ENCODE measurements at places on chromosomes 7 and 10.

DNA sequence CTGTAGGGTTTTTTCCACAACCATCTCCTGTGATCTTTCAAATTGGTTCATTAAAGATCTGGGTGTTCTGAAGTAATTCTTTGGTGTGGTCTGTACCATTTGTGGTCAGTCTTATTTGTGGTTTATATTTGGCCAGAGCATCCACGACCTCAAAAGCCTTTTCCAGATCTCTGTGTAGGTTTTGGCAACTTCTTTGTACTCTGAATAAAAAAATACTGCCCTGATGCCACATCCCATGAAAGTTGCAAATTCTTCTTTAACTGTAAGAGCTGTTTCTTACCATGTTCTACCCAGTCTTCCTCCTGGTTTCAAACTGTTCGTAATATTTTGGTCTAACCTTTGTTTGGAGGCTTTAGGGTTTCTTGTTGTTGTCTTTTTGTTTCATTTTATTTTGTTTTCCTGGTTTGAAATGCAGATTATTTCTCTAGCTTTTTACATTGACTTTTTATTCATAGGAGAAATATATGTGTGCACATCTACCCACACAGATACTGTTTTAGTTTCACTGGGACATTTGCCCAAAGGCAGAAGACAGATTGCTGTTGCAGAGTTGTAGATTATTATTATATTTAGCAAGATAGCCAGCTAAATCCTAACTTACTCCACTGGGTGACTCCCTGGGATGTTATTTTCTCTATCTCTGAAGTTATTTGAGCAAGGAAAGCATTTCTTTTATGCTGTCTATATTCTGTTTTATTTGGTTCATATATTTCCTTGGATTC is 123.2 kb upstream of the SAMD8 start:
- DNase-seq = no peak

- no peak for DNase-seq
These were observed 33.6 kb downstream of the C7orf25 start for GRCh38 chr7:42878303-42878702.

DNA sequence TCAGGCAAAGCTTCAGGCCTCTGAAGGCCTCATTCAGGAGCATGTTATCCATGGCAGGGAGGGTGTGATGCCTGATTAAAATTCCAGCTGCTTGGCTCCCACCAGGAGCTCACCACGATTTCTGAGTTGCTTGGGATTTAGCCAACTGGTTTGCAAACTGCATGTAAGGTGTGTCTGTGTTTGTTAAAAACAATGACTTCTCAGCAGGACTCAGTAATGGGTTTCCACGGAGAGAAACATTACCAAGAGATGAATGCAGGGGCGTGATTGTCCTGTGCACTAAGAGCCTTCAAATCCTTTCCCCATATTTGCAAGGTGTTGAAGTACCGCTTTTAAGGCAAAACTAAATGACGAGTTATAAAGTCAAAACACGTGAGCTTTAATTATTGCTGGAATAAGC is 88.8 kb upstream of the BTBD16 start:
- no peak for DNase-seq

DNA sequence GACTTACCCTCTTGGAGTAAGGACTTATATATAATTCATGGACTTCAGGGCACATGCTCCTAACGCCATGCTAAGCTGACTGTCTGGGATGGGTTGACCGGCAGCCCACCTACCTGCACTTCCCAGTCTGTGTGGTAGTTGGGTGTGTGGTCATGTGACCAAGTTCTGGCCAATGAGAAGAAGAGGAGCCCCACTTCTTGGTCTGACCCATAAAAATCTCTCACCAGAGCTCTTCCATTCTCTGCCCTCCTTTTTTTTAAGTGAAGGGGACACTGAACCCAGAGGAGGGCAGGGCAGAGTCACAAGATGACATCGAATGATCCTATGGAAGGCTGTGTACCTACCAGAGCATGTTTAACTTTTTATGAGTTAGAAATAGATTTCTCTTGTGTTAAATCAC is 370.1 kb downstream of the FRMD4A start:
- no peak for DNase-seq

- no peak for DNase-seq
These were observed 11.6 kb downstream of the PANK1 start for GRCh38 chr10:89633484-89633883.

- no peak for DNase-seq
These were observed 13.2 kb downstream of the RASGEF1A start for GRCh38 chr10:43253461-43254198.

Measured in T-cell (primary cell).